Smooth muscle cell of the brain vasculature (primary cell): ENCODE measurements at places on chromosomes 6 and 20.

GRCh38 chr6:20688710-20689500 lies 154.6 kb downstream of the CDKAL1 start:
- peak; percentile 33 for DNase-seq

- DNase-seq = no peak
Observed at GRCh38 chr6:113184291-113184690, 672.9 kb upstream of the MARCKS start.

GRCh38 chr6:5782783-5783547 lies 223.8 kb downstream of the NRN1 start:
- no peak for DNase-seq

- no peak for DNase-seq
Observed at GRCh38 chr20:32075534-32075933, 23.5 kb downstream of the HCK start.

DNA sequence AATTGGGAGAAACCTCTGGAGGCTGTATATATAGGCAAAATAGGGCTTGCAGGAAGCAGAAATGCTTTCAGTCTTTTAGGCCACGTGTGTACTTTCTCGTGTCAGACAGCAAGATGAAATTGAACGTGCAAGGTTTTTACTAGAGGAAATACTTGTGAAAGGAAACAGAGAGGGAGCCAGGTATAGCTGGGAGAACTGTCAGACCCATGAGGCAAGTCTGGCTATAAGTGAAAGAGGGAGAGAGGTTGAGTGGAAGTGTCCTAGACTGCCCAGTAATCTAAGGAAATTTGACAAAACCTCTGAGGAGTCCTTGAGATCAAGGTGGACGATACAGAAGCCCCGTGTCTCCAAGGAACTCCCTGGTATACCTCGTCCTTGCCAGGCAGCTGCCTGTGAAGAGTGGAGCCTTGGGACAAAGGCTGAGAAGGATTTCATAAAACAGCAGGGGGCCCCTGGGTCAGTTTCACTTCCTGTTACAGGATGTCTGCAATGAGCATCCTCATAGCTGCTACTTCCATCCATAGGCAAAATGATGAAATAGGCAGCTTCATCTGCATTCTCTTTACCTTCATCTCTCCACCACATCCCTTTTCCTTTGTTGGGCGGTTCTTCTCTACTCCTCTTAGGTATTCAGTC lies 114.4 kb upstream of the MAP3K7 start:
- DNase-seq = no peak

DNA sequence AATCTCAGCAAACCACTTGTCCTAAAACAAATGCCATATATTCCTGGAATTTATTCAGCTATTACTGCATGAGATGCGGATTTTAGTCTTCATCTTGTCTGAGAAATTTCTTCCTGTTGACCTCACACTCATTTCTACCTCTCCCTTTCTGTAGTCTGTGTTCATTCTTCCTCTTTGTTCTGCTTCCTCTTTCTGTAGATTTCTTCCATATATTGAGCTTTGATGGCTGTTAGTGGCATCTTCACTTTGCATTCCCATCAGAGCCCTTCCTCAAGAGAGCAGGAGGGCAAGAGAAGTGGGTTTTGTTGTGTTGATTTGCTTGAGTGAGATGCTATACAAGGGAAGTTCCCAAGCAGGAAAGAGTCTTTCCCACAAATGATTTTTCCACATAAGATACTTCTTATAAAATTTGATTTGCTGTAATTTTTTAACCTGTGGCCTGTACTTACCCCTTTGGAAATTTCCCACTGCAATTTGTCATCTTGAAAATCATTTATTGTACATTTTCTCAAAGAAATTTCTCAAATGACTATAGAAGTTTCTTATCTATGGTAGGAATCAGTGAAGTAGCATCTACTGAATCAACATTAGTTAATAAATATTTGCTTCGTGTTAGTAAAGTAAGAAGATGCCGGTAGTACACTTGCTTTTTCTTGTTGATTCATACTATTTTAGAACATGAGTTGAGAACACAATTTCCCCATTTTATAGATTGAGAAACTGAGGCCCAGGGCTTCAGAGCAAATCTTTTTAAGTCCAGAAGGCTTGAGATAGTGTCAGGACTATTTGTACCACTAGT lies 43.8 kb downstream of the MAP3K4 start:
- DNase-seq = no peak

GRCh38 chr20:53708129-53708968 lies 114.7 kb upstream of the ZNF217 start:
- DNase-seq = no peak

DNA sequence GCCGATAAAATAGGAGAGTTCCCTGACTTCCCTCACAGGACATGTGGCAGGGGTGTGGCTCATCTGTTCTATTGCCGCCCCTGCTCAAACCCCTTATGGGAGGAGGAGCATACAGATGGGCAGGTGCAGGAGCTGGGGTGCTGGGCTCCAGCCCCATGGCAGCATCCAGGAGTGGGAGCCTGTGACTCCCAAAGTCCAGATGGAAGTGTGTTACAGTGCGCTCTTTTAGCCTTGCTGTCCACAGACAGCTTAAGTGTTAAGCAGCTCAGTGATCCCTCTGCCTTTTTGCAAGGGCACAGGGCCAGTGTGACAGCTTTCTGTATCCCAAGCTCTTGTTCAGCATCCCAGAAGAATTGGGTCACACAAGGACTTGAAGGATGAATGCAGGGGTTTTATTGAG lies 212.3 kb upstream of the MYLIP start:
- no peak for DNase-seq

DNA sequence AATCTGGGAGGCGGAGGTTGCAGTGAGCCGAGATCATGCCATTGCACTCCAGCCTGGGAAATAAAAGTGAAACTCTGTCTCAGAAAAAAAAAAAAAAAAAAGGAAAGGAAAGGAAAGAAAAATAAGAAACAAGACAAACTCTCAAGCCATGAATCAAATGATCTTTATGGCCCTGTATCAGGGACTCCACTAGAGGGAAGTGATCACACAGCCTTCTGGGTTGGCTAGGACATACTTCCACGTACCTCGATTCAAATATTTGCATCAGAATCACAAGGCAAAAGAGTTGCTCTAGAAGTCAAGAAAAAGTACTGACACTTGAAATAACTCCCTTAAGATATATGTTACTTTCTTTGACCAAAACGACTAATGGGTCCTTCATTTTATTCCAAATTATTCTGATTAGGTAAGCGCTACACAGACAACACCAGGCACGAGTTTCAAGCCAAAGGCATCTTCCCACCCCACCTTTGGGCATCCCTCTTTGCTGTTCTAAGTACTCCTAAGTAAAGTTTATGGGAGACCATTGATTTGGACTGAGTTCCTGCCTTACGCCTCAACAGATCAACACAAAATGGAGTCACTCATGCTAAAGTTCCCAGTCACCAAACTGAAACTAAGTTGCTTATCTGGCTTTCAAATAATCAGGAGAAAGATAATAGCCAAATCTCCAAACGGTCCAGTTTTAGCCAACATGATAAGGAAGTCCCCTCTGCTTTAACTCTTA lies 77.5 kb upstream of the NT5E start:
- no peak for DNase-seq

GRCh38 chr6:169051371-169051770 lies 202.3 kb downstream of the THBS2 start:
- no peak for DNase-seq

GRCh38 chr20:63533388-63533787 lies 3.8 kb downstream of the PTK6 start:
- no peak for DNase-seq

- DNase-seq = no peak
Observed at GRCh38 chr20:62079166-62079565, 13.5 kb upstream of the TAF4 start.

DNA sequence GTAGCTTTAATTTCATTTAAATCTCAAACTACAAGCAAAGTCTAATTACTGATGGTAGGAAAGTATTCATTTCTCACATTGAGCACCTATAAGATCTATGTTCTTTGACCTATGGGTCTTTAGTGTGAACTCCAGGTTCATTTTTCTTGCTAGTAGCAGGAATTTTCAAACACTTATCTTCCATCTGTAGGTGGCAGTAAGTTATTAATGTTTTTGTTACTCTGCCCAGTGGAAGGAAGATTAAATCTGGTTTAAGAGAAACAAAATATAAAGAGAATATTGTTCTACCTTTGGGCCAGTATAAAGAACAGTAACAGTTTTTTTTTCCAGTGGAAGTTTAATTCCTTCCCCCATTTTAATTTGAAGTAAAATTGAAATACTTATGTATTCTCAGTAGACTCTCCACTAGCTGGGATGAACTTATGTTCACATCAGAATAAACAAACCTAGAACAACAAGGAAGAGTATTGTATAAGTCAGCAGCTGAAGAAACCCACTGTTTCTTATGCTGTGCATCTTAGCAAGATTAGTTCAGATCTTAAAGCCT lies 328.2 kb downstream of the PHF3 start:
- DNase-seq = no peak

GRCh38 chr6:16061818-16062217 lies 67.1 kb upstream of the MYLIP start:
- no peak for DNase-seq

DNA sequence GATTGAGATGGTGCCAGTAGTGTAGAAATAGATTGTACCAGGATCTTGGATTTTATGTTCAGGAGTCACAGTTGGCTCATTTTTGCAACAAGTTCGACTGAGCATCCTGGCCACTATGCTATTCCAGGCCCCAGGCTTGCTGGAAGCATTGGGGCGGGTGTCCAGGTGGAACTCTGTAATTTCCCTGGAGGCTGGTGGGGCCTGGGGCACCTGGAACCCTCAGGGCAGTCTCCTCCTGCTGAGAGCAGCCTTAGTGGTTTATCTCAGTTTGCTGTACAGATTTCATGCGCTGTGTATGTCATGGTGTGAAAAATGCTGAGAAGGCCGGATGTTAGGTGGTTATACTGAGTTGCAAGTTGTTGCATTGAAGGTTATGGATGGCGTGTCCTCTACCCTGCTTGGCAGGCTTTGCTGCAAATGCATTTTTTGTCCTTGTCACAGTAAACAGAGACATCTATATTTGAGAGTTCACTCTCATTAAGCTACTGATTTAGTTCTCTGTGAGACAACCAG lies 135.1 kb upstream of the MYLIP start:
- DNase-seq = no peak
